Small intestine (tissue), 16 donors: ENCODE measurements at places on chromosomes 5 and 9. TPM values are rescaled to one million over a fixed set of nuclear protein-coding genes. Genes with fewer than 3 reads are reported as not detected.
A peak's percentile ranks its signal among the peaks of the same experiment; 100 is the strongest.

GRCh38 chr5:178296066-178296465 lies 63.5 kb upstream of the PHYKPL start:
- no peaks in the 10 kb centered on the region for H3K36me3 ChIP-seq
- no peaks in the 10 kb centered on the region for H3K27me3 ChIP-seq
- no peak overlapping the region for H3K27ac ChIP-seq
- no peak for DNase-seq
- H3K4me3 ChIP-seq, result no peak overlapping the region
- H3K4me1 ChIP-seq, result no peaks in the 10 kb centered on the region

PHYHD1 gene
- polyA plus RNA-seq, result 6.5 TPM

DND1 gene
- 0.16 TPM for polyA plus RNA-seq

DNA sequence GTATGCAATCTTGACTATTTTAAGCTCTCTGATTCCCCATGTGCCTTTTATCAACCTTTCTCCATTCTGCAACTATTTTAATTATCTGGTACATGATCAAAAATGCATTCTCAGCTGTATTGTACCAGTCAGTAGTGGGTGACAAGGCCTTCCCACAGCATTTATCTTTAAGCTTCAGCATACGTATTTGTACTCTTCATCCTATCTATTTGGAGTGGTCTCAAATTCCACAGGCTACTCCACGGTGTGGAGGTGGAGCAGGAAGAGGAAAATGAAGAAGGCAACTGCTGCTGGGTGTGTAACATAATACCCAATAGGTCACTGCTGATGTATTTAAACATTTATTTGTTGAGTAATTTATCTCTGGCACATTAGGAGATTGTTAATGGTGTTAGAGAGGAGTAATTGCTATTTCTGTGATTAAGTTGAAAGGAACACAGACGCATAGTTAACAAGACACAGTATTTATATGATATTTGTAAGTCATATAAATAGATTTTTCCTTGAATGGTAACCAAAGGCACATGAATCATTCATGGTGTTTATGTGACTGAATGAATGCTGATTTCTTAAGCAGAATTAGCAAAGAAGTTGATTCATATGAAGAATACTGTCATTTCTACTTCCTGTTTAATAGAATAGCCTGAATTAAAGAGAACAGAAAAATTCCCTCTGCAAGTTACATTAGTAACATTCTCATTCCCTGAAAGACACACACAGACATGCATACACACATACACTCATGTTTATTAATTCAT lies 153.8 kb upstream of the NR3C1 start:
- no peaks in the 10 kb centered on the region for H3K4me1 ChIP-seq
- no peak for DNase-seq
- H3K36me3 ChIP-seq, result no peaks in the 10 kb centered on the region
- H3K27me3 ChIP-seq, result no peaks in the 10 kb centered on the region

GRCh38 chr9:84570482-84571154 lies 98.9 kb upstream of the NTRK2 start:
- H3K4me3 ChIP-seq, result no peak overlapping the region
- H3K27me3 ChIP-seq, result no peaks in the 10 kb centered on the region
- no peak for DNase-seq
- no peak overlapping the region for H3K27ac ChIP-seq

DNA sequence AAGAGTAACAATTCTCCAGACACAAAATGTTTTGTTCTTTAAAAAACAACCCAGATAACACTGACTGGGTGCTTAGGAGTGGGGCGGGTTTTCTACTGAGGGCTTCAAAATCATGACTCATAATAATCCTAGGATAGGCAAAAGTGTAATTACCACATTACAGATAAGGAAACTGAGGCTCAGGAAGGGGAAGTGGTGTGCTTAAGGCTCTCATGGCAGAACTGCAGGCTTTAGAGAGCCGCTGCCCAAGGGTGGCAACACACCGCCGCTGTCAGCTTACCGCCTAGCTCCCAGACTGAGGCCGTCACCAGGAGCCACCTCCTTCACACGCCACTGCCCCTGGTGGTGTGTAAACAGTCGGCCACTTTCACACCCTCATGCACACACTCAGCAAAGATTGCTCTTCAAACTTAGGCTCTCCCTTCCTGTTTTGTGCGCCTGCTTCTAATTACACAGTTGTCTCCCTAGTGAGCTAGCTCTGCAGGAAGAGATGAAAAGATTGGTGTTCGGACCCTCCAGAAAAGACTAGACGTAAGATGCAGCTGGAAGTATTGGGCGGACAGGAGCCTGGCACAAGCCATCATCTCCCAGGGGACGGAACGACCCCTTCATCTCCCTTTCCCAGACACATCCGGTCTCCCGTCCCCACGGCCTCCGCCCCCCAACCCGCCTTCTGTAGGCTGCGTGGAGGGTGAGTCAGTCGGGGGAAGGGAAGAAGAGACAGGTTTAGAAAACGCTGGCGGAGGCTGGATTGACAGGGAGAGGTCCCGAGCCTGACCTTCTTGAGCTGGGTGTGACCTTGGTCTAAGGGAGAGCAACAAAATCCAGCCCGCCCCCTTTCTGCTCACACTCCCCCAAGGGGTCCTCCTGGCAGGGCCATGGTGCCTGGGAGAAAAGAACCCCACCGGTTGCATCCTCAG lies 162.7 kb downstream of the SYK start:
- no peak overlapping the region for H3K4me3 ChIP-seq
- no peak overlapping the region for H3K27ac ChIP-seq
- H3K4me1 ChIP-seq, result no peaks in the 10 kb centered on the region
- H3K36me3 ChIP-seq, result no peaks in the 10 kb centered on the region
- DNase-seq, result peak; percentile 41

- peaks cover 60% of the 10 kb centered on the region for H3K36me3 ChIP-seq
- no peak overlapping the region for H3K4me3 ChIP-seq
- no peak overlapping the region for H3K27ac ChIP-seq
- no peaks in the 10 kb centered on the region for H3K27me3 ChIP-seq
Measured at GRCh38 chr9:114299286-114300152, 23.4 kb upstream of the ORM1 start.

- no peak for DNase-seq
- H3K4me3 ChIP-seq, result no peak overlapping the region
- no peaks in the 10 kb centered on the region for H3K4me1 ChIP-seq
Measured at GRCh38 chr5:137580030-137580429, 80.9 kb upstream of the SPOCK1 start.

- no peaks in the 10 kb centered on the region for H3K36me3 ChIP-seq
- H3K4me1 ChIP-seq, result peaks cover 33% of the 10 kb centered on the region
- peak overlapping the region; percentile 68 for H3K27ac ChIP-seq
- DNase-seq, result peak; percentile 84
Measured at GRCh38 chr9:72477930-72478518, 43.4 kb upstream of the TMC1 start.

DNA sequence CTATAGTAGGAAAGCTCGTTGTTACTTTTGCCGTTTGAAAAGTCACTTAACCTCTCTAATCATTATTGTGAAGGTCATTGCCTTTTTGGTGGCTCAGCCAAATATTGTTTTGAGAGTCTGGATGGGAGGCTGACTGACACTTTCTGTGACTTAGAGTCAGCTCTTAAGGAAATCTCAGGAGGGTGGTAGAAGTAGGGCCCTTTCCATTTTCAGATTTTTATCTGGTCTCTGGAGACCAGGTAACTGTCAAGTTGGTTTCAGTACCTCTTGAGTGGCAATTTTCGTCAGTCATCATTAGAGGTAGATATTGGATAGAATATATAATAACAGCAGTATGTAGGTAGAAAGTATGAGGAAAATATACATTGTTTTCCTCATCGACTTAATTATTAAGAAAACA lies 23.3 kb downstream of the UGCG start:
- H3K27ac ChIP-seq, result no peak overlapping the region
- no peaks in the 10 kb centered on the region for H3K27me3 ChIP-seq
- peaks cover 40% of the 10 kb centered on the region for H3K36me3 ChIP-seq
- no peak for DNase-seq
- H3K4me3 ChIP-seq, result no peak overlapping the region

GRCh38 chr5:55134053-55134722 lies 25.8 kb upstream of the GPX8 start:
- no peaks in the 10 kb centered on the region for H3K27me3 ChIP-seq
- no peak overlapping the region for H3K27ac ChIP-seq
- no peak for DNase-seq
- no peak overlapping the region for H3K4me3 ChIP-seq
- no peaks in the 10 kb centered on the region for H3K36me3 ChIP-seq

GRCh38 chr9:4657426-4658159 lies 4.5 kb upstream of the PLPP6 start:
- peaks cover 2% of the 10 kb centered on the region for H3K4me1 ChIP-seq
- H3K27me3 ChIP-seq, result no peaks in the 10 kb centered on the region
- no peaks in the 10 kb centered on the region for H3K36me3 ChIP-seq
- H3K27ac ChIP-seq, result no peak overlapping the region
- no peak overlapping the region for H3K4me3 ChIP-seq

- peaks cover 9% of the 10 kb centered on the region for H3K4me1 ChIP-seq
- no peak for DNase-seq
- no peaks in the 10 kb centered on the region for H3K27me3 ChIP-seq
- H3K4me3 ChIP-seq, result no peak overlapping the region
Measured at GRCh38 chr5:176383248-176383905, 5.0 kb downstream of the NOP16 start.

- H3K27me3 ChIP-seq, result no peaks in the 10 kb centered on the region
- H3K4me1 ChIP-seq, result no peaks in the 10 kb centered on the region
- no peak overlapping the region for H3K4me3 ChIP-seq
- peaks cover 44% of the 10 kb centered on the region for H3K36me3 ChIP-seq
- DNase-seq, result no peak
Measured at GRCh38 chr9:76357555-76357954, 36.7 kb downstream of the RFK start.

GRCh38 chr9:126696401-126697145 lies 82.8 kb downstream of the LMX1B start:
- no peak overlapping the region for H3K27ac ChIP-seq
- no peaks in the 10 kb centered on the region for H3K4me1 ChIP-seq
- H3K36me3 ChIP-seq, result no peaks in the 10 kb centered on the region

DNA sequence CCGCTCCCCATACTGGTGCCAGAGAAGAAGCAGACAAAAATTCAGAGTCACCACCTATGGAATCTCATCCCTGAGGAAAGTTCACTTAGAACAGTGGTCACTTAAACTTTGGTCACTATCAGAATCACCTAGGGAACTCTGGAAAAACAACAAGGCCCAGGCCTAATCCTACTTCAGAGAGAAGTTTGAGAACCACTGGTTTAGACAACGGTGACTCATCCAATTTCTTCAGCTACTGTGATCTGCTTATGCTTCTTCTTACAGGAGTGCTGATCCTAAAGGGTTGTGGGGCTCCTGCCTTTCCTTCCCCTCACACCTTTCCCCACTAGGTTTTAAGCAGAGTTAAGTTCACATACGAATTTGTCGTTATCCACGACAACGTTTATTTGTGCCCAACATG lies 194.7 kb upstream of the KLF4 start:
- H3K27ac ChIP-seq, result no peak overlapping the region
- H3K27me3 ChIP-seq, result no peaks in the 10 kb centered on the region
- H3K4me3 ChIP-seq, result no peak overlapping the region
- DNase-seq, result peak; percentile 20
- H3K36me3 ChIP-seq, result no peaks in the 10 kb centered on the region
